ENCODE measurements at places on chromosomes 16 and 17.

DNA sequence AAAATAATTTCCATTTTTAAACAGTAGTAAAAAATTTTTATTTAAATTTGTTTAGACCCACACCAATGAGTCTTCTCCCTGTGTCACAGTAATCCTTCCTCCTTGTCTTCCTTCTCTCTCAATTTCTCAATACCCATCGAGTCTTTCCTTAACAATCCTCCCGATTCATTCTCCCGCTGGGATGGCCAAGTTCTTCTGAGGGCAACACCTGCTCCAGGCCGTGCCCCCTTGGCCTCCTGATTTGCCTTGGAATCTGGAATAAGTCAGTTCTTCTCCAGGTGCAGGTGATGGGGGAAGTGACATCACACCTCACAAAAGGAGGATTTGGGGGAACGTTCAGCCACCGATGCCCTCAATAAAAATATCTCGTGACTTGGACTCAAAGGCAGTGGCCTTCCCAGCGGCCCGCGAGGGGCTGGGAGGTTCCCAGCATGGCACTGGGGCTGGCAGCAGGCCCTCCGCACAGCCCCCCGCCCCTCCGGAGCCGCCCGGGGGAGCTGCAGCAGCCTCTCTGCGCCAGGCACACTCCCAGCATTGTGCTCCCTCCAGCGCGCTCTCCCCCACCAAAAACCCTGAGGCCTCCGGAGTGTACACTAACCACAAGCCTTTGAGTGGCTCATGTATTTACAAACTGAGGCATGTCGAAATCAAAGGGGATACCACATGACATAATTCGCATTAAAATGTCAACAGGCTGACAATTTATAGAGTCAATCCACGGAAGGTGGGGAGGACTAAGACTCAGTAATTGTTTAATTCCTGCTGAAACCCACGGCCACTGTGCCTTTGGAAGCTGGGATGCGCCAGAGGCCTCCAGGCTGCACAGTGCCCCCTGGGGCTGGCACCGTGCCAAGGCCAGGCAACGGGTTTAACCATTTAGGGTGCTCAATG is 120.5 kb downstream of the ZFHX3 start:
- peak; percentile 89 for DNase-seq

GRCh38 chr16:50066482-50067289 is 916 bp downstream of the HEATR3 start:
- DNase-seq: no peak

DNA sequence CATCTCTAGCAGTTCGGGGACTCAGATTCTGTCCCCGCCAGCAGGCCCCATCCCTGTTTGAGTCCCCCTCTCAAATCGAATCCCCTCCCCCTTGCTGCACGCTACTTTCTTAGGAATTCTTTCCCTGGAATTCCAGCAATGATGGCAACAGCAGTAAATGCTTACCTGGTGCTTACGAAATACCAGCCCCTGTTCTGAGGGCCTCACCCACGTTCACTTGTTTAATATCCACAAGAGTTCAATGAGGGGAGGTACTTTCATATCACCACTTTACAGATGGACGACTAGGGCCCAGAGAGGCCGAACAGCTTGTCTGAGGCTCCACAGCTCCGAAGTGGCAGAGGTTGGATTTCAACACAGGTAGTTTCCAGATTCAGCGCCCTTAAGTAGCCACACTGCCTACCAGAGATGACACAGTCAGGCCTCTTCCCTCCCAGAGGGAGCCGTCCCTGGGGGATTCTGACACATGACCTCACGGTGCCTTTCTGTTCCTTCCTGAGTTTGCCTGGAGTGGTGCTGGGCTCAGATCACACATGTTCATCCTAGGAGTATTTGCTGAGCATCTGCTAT is 120.7 kb upstream of the GSE1 start:
- DNase-seq: no peak

GRCh38 chr17:35645923-35646322 is 58.8 kb downstream of the AP2B1 start:
- no peak for DNase-seq

GRCh38 chr17:45293413-45294211 is 23.2 kb downstream of the MAP3K14 start:
- DNase-seq: peak; percentile 28

DNA sequence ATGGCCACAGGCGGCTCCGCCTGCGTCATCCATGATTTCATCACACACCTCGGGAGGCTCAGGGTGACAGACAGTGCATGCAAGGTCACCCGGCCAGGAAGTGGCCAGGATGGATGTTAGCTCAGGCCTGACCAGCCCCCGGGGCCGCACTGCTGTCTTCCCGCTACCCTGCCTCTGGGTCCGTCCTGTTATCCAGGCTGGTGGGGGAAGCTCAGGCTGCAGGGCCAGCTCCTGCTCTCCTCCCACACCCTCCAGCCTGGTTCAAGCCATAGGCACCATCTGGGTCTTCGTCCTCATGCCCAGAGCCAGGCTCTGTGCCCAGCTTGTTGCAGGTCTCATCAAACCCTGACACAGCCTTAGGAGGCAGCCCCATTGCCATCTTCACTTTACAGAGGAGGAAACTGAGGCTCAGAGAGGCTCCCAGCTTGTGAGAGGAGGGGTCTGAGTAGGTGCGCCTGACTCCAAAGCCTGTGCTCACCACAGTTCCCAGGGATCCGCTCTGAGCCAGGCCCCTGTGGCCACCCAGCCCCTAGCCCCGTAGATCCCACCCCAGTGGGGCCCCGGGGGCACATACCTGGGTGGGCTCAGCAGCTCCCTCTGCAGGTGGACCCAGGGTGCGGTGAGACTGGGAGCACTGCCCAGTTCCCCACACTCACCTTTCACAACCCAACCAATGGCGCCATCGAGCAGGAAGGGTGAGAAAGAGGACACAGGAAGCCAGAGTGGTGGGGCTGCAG is 412 bp upstream of the ADGRG3 start:
- peak; percentile 29 for DNase-seq

DNA sequence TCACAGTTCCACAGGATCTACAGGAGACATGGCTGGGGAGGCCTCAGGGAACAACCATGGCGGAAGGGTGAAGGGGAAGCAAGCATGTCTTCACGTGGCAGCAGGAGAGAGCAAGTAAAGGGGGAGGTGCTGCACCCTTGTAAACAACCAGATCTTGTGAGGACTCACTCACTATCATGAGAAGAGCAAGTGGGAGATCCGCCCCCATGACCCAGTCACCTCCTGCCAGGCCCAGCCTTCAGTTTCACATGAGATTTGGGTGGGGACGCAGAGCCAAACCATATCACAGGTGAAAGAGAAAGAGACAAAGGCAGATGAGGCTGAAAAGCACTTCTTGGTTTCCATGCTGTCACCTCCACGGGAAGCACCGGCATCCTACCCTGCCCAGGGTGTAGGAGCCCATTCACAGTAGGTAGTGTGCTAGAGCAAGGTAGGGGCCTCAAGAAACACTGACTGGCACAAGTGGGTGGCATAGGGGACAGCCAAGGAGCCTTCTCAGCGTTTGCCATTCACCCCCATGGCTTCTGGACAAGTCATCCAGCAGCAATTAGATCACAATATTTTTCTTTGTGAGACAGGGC is 6.6 kb downstream of the NARF start:
- no peak for DNase-seq

GRCh38 chr16:87878704-87879103 is 9.4 kb upstream of the SLC7A5 start:
- DNase-seq: peak; percentile 52

GRCh38 chr16:30956601-30957455 is 726 bp upstream of the SETD1A start:
- DNase-seq: peak; percentile 91

- no peak for DNase-seq
Observed at GRCh38 chr17:82435103-82435502, 15.4 kb downstream of the CYBC1 start.

DNA sequence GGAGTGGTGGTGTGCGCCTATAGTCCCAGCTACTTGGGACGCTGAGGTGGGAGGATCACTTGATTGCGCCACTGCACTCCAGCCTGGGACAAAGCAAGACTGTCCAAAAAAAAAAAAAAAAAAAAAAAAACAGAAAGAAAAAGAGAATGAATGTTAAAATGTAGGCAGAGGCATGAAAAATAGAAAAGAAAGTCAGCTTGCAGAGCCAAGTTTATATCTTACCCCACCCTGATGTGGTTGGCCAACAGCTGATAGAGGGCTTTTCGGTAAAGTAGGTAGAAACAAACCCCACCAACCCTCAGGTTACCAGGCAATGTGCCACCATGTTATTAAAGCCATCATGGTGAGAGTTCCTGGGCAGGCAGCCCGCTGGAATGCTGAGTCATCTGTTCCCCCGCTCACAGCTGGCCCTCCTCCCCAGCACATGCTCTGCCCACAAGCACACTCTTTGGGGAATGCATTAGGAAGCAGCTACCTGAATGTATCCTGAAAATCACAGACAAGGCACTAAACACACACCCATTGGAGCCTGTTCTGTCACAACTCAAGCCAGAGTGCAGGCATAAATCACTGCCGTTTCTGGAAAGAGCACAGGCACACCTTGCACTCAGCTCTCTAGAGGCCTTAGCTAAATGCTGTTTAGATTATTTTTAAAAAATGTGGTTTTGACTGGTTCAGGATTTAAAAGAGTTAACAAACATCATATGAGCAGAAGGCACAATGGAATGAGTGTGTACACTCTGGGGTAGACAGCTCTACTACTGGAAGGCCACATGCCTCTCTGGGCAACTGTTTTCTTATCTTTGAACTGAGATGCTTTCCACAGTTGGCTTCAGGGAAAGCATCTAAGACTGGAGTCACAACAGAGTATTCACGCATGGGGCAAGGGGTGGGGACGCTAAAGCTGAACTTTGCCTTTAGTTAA is 128.5 kb downstream of the PARN start:
- DNase-seq: peak; percentile 94

DNA sequence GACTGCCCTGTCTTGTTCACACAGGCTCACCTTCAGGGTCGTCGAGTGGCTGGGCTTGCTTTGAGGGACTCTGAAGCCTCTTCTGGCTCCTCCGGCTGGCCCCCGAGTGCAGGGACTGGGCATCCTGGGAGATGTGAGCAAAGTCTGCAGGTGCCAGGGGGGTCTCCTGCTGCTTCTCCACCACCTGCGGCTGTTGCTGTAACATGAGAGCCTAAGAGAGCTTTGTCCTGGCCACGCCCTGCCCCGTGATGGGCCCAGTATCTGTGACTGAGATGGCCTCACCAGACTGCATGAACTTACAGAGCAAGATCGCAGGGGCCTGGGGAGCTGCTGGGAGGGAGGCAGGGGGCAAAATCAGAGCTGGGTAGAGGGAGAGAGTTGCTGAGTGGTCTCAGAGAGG is 12.5 kb downstream of the ERN2 start:
- DNase-seq: peak; percentile 75

DNA sequence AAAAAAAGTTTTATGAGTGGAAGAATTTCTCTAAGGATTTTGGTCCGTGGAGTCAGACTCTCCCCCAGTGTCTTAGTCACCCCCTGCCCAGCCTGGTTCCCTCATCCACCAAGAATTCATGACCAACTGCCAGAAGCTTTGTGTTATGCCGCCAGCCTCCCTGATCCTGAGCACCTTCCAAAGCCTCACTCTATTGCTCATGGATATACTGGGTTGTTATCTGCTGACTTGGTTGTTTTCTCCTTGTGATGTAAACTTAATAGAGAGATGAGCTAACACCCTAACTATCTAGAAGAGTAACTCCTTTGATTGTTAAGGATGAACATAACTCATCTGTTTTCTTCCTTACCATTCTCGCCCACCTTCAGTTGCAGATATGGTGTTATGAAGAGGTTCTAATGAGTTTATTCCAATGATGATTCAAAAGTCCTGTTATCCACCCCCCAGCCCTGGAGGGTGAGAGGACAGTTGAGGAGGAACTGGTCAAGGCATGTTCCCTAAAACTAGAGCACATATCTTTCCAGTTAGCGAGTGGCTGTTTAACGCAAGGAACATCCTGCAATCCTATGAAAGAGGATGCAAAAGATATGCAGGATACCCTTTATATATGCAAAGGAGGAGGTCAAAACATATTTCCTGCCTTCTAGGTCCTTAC is 1.5 kb upstream of the PSMD3 start:
- DNase-seq: no peak

- DNase-seq: no peak
Observed at GRCh38 chr17:76056882-76057281, 15.4 kb downstream of the SRP68 start.

DNA sequence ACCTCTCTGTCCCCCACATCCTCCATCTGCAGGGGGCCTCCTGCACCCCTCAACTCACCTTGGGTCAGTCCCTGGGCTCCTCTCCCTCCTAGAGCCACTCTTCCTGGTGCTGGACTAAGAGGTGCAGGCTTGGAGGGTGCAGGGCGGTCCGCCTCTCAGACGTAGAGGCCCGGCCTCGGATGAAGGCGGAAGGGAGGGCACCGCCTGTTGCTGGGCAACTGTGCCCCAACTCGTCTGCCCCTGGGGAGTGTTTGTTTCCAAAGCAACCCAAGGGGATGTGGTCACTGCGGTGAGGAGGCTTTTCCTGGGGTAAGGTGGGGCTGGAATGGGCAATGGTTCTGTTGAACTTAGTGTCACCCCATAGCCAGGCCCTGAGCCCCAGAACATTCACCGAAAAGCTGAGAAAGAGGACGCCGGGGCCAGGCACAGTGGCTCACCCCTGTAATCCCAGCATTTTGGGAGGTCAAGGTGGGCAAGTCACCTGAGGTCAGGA is at the start of gene C16orf54:
TSS of gene C16orf54 (minus strand) at position 138 of the 493 bp plus-strand sequence. CDS start 1,039 bp downstream, outside the sequence.
- DNase-seq: no peak

DNA sequence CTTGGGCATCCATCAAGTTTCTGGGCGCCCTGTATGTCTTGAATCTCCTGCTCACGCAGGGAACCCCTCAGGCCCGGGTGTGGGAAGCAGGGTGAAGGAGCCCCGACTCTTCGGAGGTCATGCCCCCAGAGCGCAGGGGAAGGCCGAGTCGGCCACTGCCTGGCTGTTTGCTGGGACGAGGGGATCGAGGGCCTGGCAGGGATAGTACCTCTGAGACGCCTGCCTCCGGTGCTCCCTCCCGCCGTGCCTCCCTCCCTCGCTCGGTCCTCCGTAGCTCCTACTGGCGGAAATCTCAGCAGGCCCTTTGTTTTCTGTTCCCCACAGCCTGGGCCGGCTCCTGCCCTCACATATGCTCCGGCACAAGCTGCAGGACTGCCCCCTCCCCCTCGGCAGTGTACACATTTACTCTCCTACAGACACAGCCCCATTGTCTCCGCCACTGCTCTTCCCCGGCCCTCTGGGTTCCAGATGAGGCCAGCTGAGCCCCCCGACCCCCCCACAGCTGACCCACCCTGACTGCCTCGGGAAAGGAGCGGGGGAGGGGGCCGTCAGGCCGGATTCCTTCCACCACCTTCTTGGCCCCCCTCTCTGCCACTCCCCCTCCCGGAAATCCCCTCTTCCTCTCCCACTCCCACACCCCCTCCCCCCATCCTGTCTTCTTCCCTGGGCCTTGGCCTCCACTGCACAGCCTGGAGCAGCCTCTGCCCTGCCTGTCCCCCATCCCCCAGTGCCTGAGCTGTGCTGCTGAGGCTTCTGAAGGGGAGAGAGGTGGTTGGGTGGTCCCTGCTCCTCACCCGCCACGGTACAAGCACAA is 1.4 kb downstream of the TRAF4 start:
- peak; percentile 91 for DNase-seq

- no peak for DNase-seq
Observed at GRCh38 chr16:9599415-9600120, 508.1 kb downstream of the HAPSTR1 start.

GRCh38 chr17:45708707-45709290 is 75.3 kb upstream of the CRHR1 start:
- DNase-seq: peak; percentile 55

Data from NCI-H69 (cell line).